LHCN-M2 (cell line): ENCODE measurements at places on chromosomes 5 and 9. TPM values are rescaled to one million over a fixed set of nuclear protein-coding genes. Genes with fewer than 3 reads are reported as not detected.

DNA sequence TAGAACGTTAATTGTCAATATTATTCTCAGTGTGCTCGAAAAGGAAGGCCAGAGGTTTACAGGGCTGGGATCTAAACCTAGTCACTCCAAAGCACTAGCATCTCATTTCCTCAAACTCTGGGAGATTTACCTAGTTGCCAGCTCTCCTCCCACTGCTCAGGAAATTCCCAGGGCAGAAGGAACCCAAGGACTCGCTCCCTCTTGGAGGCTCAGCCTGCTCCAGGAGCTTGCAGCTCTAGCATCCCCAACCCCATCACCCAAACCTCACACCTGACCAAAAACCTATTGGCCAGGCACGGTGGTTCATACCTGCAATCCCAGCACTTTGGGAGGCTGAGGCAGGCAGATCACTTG is 26.0 kb downstream of the SERINC5 start:
- DNase-seq: no peak

- no peak for DNase-seq
Observed at GRCh38 chr9:35562895-35563780, 41.9 kb upstream of the TESK1 start.

GRCh38 chr9:87201351-87201751 is 254.0 kb upstream of the GAS1 start:
- no peak for DNase-seq

DNA sequence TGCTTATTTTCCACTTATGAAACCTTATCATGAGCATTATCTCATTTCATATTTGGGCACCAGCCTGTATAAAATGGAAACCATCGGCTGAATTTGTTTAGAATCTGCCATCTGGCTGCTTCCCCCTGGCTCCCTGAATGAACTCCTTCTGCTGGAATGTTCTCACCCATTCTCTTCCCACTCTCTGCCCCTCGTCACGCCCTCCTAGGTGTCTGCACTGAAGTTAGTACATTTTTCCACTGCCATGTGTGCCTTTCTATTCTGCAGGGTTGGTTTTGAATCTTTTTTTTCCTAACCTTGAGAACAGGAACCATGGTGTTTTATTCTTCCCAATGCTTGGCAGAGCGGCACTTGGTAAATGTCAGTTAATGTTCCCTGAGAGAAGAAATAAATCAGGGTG is 359.7 kb downstream of the MLLT3 start:
- DNase-seq: no peak

Gene LRRC19
- not detected in 2 replicates for total RNA-seq

DNA sequence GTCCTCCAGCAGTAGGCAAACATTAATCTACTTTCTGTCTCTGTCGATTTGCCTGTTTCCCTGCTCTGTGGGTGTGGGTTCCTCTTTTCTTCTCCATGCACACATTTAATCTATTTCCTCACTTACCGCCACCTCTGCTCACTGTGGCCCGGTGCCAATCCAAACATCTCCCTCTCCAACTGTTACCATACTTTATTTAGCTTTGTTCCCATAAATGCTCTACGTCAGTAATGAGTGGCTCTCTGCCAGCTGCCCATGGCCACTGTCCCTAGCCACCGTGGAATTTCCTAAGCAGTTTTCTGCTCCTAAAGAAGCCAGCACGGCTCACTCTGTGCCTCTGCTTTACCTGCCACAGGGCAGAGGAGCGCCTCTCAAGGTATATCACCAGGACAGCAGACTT is 19.5 kb upstream of the GOLPH3 start:
- peak; percentile 79 for DNase-seq

DNA sequence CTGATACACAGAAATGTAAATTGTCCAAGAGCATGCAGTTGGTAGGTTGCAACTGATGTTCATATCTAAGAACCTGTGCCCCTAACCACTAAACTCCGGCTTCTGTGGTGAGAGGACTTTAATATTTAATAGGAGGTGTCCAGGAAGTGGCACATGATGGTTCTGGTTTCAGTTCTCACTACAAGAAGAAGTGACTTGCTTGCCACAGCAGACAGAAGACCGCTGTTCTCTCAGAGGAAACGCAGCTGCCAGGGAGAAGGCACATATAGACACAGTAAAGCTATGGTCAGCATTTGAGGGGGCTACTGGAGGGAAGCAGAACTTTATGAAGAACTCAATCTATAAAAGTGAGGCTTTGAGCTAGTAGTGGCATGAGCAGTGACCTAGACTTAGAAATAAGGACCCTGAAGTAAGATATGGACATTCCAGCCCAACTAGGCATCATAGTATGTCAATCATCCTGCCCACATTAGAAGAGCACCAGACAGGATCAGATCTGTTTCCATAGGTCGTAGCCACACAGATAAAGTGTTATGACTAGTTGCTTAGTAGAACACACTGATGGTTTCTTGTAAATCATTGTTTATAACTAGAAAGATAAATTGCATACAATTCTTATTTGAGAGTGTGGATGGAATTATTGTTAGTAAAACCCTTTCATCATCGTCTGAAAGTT is 36.4 kb upstream of the DAB2 start:
- no peak for DNase-seq
